Stimulated activated CD4-positive, alpha-beta T cell treated with anti-CD3 and anti-CD28 coated beads, Interleukin-1b, Interleukin-23, amount 100 ng/mL, for 1 hour (primary cell): ENCODE measurements at places on chromosomes 16 and 17.
A peak's percentile ranks its signal among the peaks of the same experiment; 100 is the strongest.

GRCh38 chr17:33779234-33779591, 475.9 kb upstream of the CCL2 start:
- DNase-seq, result peak; percentile 1

GRCh38 chr17:21293831-21294210, 9.3 kb downstream of the MAP2K3 start:
- DNase-seq, result no peak

- DNase-seq, result no peak
Measured at GRCh38 chr17:36030956-36031355, 13.2 kb upstream of the CCL23 start.

DNA sequence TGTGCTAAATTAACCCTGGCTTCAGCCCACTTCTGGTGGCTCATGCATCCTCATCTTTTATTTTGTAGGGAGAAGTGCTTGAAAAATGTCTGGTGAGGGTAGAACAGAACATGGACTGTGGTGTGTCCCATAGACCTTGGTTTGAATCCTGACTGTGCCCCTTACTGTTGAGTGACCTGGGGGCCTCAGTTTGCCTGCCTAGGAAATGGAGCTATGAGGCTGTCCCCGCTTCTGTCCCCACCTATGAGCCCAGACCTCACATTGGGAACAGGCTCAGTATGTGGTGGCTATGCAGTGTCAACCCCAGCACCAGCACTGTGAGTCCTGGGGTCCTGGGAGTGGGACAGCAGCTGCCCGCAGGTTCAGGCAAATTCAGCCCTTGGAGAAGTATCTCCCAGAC, 186.3 kb upstream of the GSE1 start:
- DNase-seq, result no peak

DNA sequence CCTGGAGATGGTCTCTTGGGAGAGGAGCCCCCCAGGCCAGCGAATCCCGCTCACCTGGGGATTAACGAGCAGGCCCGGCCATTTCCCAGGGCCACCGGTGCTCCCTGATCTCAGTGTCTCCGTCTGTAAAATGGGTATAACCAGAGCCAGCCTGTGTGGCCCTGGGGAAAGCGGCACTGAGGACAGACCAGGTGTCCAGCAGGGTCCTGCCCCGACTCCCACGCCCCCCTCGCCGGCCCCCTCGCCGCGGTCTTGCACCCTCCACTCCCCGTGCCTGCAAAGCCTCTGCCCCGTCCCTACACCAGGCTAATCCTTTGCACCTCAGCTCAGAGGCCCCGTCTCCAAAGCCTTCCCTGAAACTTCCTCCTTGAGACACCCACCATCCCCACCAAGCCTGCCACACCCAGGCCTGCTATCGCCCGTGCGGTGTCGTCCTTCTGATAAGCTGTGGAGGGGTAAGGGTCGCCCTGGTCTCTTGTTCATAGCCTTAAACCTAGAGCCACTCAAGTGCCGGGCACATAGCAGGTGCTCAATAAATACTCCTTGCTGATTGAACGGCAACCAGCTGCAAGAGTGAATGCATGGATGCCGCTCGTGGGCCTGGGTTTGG, 259.1 kb downstream of the C16orf95 start:
- no peak for DNase-seq

DNA sequence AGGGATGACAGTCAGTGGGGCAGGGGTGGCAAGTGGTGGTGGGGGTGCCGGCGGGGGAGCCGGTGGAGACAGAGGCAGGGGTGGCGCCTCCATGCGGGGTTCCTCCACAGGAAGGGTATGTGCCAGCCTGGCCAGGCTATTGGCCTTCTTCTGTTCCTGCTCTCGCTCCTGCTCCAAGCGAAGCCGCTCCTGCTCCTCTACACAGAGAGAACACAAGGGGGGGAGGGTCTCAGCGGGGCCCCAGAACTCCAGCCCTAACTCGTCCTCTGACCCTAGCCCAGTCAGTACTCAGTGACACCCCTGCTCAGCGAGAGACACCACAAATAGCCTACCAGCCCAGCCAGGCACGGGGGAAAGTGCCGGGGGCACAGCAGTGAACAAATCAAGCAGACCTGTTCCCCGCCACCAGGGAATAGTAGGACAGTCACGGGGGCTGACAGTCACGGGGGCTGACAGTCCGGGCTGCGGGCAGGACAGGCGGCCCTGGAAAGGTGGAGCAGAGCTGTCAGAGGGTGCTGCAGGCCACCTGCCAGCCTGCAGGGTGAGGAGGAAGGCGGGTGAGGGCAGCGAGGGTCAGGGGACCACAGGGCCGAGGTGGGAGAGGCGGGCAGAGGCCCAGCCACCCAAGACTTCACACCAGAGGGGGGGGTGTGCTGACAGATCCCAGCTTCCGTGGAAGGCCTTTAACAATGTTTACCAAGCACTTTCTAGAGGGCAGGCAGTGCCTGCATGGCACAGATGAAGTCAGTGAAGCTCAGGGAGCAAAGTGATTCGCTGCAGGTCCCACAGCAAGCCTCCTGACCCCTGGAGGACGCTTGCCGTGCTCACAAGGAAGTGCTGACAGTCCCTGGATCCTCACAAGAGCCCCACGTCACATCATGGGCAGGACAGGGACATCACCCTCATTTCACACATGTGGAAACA, 5.3 kb downstream of the MNT start:
- DNase-seq, result no peak

DNA sequence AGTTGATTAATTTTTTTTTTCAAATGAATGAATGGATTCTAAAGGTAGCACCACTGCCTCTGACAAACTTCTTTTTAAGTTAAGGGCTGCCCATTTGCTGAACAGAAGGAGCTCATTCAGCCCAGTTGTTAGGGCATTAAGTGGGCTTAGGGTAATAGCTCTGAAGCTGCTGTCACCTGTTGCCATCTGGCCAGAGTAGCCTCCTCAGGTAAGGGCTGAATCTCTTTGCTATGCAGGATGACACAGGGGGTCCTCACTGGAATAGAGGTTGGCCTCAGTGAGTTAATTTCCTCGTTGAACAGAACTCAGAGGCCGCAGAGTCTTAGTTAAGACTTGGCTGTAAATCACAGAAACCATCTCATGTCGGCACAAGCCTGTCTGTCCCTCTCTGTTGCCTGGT, 232.8 kb downstream of the CCDC182 start:
- no peak for DNase-seq

DNA sequence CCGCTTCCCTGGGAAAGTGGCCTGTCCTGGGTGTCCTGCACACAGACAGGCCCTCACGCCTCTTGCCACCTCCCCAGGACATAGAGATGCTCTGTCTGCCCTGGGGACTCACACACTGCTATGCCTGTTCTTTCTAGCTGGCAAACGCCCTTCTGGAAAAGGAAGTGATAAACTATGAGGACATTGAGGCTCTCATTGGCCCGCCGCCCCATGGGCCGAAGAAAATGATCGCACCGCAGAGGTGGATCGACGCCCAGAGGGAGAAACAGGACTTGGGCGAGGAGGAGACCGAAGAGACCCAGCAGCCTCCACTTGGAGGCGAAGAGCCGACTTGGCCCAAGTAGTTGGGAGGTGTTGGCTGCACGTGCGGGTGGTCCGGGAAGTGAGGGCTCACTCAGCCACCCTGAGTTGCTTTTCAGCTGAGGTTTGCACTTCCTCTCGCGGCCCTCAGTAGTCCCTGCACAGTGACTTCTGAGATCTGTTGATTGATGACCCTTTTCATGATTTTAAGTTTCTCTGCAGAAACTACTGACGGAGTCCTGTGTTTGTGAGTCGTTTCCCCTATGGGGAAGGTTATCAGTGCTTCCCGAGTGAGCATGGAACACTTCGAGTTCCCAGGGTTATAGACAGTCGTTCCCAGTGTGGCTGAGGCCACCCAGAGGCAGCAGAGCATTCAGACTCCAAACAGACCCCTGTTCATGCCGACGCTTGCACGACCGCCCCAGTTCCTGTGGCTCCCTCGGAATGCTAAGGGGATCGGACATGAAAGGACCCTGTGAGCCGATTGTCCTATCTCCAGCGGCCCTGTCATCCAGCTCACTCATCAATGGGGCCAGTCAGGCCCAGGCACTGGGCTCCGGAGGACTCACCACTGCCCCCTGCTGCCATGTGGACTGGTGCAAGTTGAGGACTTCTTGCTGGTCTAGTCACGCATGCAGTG, 3.5 kb upstream of the RPL13 start:
- peak; percentile 63 for DNase-seq

DNA sequence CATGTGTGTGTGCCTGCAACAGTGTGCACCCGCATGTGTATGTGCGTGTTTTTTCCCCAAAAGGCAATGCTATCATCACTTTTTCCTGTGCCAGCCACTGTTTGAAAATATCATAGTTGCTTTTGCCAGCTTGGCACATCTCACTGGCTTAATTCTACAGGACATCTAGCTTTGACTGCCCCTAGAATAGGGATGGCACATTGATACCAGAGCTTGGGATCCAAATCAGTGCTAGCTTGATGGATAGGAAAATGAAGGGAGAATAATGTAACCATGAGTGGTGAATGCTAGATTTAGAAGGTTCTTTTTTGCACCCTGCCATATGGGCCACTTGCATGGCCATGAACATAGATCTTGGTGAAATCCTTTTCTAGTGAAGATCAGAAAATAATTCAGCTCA, 72.7 kb downstream of the HS3ST4 start:
- DNase-seq, result no peak

DNA sequence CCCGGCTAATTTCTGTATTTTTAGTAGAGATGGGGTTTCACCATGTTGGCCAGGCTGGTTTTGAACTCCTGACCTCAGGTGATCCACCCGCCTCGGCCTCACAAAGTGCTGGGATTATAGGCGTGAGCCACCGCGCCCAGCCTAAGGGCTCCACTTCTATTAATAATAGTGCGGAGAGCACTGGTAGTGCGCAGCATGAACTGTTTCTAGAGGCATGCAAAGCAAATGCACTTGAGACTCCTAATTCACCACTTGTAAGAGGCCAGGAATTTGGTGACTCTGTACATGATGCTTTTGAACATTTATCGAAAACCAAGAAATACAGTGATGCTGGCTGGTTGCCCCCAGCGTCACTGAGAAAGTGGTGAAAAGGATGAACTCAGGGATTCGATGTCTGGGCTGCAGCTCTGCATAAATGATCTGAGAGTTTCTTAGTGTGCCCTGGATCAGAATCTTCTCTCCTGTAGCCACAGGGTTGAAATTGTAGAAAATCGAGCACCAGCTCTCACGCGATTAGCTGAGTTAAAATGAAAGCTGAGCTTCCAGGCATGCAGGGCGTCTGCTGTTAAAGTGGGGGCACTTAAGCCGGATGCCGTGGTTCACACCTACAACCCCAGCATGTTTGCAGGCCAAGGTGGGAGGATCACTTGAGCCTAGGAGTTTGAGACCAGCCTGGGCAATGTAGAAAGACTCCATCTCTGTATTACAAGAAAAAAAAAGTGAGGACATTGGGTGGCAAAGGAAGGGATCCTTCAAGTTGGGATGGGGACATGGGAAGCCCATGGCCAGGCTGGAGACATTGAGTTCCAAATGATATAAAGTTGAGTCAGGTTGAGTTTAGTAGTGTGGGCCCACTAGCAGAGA, 4.8 kb downstream of the RNF213 start:
- no peak for DNase-seq

GRCh38 chr16:10931134-10931533, 11.1 kb downstream of the DEXI start:
- no peak for DNase-seq

DNA sequence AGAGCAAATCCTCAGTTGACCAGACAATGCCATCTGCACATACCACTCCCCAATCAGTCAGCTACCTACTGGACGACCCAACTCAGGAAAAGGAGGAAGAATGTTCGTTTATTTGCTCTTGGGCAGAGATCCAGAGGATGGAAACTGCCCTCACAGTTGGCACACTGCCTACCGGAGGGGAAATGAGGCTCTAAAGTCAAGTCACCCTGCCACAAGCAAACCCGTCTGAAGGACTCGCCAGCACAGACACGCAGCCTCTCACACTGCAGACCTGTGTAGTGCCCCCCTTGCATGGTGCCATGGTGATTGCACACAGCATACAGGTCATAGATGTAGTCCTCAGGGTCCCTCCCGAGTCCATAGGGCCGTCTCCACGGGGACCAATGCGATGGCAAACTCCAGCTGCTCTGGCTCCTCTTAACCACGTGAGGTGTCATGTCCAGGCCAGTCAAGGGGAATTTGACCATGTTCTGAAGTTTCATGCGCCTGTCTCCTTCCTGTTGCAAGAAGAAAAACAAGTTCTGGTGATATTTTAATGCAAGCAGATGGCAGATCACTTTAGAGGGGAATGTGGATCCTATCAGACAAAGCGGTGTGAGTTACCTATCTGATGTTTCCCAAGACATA, 69.5 kb downstream of the USP31 start:
- DNase-seq, result no peak

DNA sequence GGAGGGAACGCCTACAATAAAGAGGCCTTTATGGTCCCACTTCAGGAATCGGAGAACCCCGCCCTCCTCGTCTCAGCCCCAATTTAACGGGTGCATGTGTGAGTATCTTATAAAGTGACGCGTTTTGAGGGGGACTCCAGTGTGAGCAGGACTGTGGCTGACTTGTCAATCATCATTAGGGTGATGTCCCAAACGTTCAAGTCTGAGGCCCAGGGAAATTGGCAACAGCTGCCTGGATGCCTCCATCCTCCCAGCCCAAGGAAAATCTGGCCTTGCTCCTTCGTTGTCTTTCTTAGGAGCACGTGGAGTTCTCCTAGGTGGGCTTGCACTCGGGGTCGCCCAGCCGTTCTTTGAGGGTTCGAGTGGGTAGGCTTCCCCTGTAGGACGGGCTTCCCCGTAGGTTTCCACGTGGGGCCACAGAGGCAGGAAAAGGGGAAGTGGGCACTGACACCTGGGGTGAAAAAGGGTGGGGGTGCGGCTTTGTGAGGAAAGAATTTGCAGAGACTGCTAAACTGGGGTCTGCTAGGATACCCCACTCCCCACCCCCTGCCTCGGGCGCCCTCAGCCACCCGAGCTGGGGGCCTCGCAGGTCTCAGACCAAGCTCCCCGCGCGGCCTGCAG, 561 bp upstream of the HERPUD1 start:
- peak; percentile 3 for DNase-seq

DNA sequence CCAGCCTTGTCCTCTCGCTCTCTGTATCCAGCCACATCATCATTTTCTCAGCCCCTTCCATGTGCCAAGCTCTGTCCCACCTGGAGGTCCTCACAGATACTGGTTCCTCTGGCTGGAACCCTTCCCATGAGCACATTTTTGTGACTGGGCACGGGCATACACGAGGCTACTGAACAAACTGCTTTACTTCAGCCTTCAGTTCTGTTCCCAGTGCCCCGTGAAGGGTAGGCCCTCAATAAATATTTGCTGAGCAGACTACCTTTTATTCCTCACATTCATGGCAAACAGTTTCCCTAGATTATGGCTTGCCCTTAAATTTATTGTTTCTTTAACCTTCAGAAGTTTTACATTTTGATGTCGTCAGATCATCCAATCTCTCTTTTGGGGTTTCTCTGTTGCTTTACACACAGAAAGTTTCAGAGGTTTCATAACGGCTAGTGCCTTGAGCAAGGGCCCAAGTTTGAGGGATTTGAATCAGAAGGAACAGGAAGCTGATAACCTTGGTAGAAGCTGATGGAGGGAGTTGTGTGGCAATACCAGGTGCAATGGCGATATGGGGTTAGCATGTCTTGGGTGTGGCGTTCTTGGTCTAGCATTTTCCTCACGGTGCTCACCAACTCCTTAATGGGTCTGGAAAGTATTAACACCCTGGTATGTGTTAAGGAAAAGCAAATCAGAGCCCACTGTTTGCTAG, 27.8 kb downstream of the TMEM92 start:
- DNase-seq, result no peak
